ENCODE measurements at places on chromosomes 4 and X.

- DNase-seq = no peak
Observed at GRCh38 chr4:55186123-55186522, 60.7 kb upstream of the KDR start.

DNA sequence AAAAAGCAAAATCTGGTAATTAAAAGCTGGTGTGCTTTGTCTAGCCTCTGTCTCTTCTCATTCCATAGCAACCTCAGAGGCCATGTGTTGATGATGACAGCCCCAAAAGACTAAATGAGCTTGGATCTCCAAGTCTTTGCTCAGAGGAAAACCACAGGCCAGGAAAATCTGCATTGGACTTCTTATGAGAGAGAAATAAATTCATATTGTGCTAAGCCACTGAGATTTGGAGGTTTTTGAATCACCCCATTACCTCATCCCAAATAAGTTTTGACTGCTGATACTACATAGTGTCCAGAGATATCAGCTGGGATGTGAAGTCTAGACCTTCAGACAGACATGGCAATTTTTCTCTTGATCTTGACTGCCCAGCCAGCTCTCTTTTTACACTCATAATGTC lies 178.6 kb upstream of the DIPK2B start:
- DNase-seq = no peak

DNA sequence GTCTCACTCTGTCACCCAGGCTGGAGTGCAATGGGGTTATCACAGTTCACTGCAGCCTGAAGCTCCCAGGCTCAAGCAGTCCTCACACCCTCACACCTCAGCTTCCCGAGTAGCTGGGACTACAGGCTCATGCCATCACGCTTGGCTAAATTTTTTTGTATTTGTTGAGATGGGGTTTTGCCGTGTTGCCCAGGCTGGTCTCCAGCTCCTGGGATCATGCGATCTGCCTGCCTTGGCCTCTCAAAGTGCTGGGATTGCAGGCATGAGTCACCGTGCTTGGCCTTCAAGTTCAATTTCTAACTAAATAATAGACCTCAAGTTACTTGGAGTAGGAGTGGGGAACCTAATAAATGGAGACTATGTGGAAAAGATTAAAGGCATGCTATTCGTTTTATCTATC lies 48.9 kb downstream of the MND1 start:
- DNase-seq = no peak

- no peak for DNase-seq
Observed at GRCh38 chr4:47432749-47433148, 30.8 kb downstream of the COMMD8 start.

DNA sequence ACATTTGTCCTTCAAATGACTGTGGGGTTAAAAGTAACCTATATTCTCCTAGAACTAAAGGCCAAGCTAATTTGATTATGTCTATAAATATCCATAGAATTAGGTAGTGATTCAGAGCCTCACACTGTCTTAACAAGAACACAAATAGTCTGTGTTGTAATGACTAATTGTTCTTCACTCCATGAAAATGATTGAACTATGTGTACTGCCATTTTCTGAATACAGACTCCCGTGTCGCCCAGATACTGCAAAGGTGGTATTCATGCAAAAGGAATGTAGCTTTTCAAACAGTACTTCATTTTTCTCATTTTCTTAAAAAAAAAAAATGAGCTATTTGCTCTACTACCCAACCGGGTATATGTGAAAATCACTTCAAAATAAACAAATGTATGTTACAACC lies 11.3 kb upstream of the PHKA2 start:
- no peak for DNase-seq

DNA sequence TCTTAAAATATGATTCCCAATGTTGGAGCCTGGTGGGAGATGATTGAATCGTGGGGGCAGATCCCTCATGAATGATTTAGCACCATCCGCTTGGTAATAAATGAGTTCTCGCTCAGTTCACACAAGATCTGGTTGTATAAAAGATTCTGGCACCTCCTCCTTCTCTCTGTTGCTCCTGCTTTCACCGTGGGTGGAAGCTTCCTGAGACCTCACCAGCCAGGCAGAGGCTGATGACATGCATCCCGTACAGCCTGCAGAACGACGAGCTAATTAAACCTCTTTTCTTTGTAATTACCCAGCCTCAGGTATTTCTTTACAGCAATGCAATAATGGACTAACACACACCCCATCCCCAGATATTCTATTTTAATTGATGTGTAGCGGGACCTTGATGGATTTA lies 162.2 kb downstream of the NPFFR2 start:
- no peak for DNase-seq

- DNase-seq = no peak
Observed at GRCh38 chrX:123171781-123172180, 12.3 kb upstream of the GRIA3 start.

- DNase-seq = no peak
Observed at GRCh38 chr4:55078987-55079386, 46.4 kb downstream of the KDR start.

- DNase-seq = no peak
Observed at GRCh38 chr4:86857341-86858052, 8.3 kb upstream of the SLC10A6 start.

GRCh38 chrX:44344687-44345086 lies 1.2 kb upstream of the EFHC2 start:
- DNase-seq = no peak

DNA sequence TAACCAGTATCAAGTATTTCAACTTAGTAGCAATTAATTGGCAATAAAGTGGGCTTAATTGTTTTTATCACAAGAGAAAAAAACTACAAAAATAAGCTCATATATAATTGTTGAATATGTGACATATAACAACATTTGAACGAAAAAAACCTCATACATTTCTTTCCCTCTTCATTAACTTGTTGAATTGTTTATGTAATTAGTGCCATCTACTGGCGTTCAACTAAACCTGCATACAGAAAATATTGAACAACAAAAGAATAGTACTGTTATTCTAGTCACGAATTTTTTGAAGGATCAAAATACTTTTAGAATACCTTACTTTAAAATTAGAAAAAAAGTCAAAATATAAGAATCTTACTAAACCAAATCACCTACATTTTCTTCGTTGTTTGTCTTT lies 586.5 kb upstream of the FTHL17 start:
- no peak for DNase-seq

- DNase-seq = no peak
Observed at GRCh38 chrX:16869393-16870094, 618 bp downstream of the RBBP7 start.

GRCh38 chr4:143358923-143359643 lies 22.4 kb downstream of the GAB1 start:
- DNase-seq = no peak

- no peak for DNase-seq
Observed at GRCh38 chr4:138138774-138139173, 103.4 kb downstream of the SLC7A11 start.

- DNase-seq = no peak
Observed at GRCh38 chrX:53374222-53374820, 48.1 kb downstream of the SMC1A start.
